ENCODE measurements at places on chromosomes 6 and 20.
A peak's percentile ranks its signal among the peaks of the same experiment; 100 is the strongest.

DNA sequence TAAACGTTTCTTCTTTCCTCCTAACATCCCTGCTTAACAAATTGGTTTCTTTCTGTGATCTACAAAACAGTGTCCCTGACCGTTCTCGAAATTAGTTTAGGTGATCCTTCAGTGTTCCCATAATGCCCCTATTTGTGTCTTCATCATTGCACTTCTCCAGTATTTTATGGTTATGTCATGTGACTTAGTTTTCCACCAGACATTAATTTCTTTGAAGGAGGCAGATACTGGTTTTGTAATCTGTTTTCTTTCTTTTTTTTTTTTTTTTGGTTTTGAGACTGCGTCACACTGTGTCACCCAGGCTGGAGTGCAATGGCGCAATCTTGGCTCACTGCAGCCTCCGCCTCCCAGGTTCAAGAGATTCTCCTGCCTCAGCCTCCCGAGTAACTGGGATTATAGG is 49.2 kb downstream of the FAM217A start:
- DNase-seq = peak; percentile 26

GRCh38 chr6:133341607-133342158 is 100.5 kb downstream of the EYA4 start:
- DNase-seq = no peak

- DNase-seq = peak; percentile 37
Measured at GRCh38 chr6:134177753-134178160, 125.3 kb upstream of the SLC2A12 start.

GRCh38 chr6:21265730-21266044 is 327.9 kb upstream of the SOX4 start:
- no peak for DNase-seq

DNA sequence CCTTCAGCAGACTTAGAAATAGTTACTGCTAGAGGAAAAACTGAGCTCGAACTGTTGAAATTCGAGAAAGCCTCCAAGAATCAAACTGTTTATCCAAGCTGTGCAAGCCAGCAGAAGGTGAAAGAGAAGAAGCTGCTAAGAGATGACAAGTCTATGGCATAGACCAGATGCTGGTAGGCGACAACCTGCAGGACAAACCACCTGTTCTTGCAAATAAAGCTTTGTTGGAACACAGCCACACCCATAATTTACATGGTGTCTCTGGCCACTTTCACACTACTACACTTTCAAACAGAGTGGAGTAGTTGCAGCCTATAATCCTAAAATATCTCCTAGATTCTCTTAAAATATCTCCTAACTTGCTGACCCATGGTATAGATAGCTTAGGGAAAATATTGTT is 33.3 kb downstream of the TNFRSF21 start:
- DNase-seq = no peak

- DNase-seq = no peak
Measured at GRCh38 chr6:3151691-3152090, 5.7 kb downstream of the TUBB2A start.

Measured in hematopoietic multipotent progenitor cell treated with erythropoietin and hydrocortisone succinate and interleukin-3 and kit ligand, for 4 days (in vitro differentiated cells).